ENCODE measurements at places on chromosomes 7 and 10. TPM values are rescaled to one million over a fixed set of nuclear protein-coding genes. Genes with fewer than 3 reads are reported as not detected.

GRCh38 chr7:34622771-34623250 is 35.2 kb upstream of the NPSR1 start:
- no peak for DNase-seq

DNA sequence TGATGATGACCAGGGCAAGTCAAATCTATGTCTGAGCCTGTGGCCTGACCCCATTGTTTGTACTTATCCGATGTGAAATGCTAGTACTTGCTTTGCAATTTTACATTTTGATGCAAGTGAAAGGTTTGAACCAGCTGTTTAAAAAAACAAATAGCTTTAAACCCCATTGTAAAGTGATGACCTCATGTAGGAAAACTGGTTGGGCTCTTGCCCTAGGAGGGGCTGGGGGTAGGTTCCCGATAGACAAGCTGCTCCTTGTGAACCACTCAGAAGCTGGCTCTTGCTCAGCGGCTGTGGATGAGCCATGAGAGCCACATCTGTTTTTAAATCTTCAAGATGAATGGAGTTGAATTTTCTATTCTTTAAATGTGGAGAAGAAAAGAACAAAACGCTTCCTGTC is 185.3 kb downstream of the WDR11 start:
- DNase-seq: no peak

Gene CYP26C1
- total RNA-seq: 1.9 TPM

- no peak for DNase-seq
These were observed 511.6 kb downstream of the CALN1 start for GRCh38 chr7:71900556-71900955.

DNA sequence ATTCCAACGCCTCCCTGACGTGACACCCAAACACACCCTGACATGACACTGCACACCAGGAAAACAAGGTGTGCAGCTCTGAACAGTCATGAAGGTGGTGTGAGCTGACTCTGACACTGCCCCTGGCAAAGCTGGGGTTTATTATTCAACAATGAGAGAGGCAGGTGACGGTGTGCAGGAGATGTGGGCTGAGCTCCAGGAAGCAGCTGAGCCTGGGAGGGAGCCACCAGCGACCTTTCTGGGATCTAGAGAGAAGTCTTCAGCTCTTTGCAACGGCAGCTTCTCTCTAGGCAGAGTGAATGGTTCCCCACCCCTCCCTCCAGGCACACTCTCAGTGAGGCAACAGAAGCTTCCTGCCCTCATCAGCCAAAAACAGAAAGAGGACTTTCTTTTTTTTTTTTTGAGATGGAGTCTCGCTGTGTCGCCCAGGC is 65.6 kb downstream of the SH3PXD2A start:
- no peak for DNase-seq

DNA sequence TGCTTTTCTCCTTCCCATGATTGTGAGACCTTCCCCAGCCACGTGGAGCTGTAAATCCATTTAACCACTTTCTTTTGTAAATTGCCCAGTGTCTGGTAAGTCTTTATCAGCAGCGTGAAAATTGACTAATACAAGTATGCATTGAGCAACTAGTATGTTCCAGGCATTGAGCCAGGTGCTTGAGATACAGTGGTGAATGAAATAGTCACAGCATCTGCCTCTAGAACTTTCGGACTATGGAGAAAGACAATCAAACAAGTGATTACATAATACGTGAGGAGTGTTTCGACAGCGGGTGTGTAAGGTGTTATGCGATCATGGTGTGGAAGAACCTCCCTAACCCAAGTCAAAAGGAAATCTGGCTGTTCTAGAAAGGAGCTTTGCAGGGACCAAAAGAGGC is 21.6 kb upstream of the NUP205 start:
- no peak for DNase-seq

Gene CPN1
- not detected for total RNA-seq

DNA sequence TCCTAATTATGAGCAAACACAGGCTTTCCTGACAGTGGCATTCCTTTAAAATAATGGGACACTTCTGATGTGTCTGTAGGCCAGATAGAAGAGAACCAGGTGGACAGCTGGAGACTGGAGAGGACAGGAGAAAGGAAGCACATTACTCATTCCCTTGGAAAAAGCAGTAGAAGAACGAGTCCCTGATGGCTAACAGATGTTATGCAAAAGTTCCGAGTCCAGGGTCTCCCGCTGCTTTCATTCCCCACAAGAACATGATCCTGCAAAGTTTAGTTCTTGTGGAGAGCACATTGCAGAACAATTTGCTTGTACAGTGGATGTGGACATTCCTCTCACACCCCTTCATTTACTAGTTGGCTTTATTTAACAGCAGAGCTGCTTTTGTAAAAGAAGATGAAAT is 137.6 kb downstream of the GPAM start:
- DNase-seq: no peak

DNA sequence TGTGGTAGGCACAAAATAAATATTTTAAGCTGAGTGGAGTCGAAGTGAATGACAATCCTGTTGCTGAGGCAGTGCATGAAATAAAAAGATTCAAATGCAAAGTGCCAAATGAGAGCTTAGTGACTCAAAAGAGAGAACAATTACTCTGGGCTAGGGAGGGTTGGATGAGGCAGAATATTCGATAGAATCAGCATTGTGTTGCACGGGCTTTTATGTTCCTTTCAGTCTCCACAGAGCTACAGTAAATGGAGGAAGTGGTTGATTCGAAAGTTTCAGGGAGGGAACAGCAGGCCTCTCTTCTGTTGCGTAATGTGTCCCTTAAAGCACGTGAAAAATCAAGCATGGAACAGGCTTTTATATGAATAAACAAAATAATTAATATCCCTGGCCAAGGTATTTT is 599.3 kb upstream of the CELF2 start:
- DNase-seq: no peak

GRCh38 chr10:79496896-79497295 is 15.4 kb upstream of the EIF5AL1 start:
- no peak for DNase-seq

GRCh38 chr10:117163061-117163953 is 25.2 kb upstream of the VAX1 start:
- DNase-seq: no peak
